Suprapubic skin (tissue), 4 donors: ENCODE measurements at places on chromosomes 5 and 9.

DNA sequence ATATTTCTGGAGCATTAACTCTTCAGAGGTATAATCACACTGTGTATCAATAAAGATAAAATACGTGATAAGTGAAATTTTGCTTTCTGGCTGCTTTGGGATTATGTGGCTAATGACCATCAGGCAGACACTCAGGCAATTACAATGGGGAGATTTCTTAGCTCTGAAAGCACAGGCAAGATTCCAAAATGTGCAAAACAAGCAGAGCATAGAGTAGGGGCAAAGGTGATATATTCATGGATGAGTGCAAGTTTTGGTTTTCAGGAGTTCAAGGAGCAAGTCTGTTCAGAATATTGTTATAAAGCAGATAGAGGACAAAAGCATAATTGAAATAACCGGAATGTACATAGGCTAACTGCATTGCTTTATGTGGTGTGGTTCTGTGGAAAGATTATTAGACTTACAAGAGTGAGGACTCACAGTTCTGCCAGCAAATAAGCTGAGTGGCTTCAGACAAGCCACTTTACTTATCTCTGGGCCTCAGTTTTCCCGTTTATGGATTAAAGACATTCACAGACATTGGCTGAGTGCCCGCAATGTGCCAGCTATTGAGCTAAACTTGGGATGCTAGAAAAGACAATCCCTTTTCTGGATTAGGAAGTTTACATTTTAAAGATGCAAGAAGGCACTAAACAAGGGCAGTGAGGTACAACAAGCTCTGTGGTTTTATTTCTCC lies 945.6 kb upstream of the ARRDC3 start:
- no peak for DNase-seq

DNA sequence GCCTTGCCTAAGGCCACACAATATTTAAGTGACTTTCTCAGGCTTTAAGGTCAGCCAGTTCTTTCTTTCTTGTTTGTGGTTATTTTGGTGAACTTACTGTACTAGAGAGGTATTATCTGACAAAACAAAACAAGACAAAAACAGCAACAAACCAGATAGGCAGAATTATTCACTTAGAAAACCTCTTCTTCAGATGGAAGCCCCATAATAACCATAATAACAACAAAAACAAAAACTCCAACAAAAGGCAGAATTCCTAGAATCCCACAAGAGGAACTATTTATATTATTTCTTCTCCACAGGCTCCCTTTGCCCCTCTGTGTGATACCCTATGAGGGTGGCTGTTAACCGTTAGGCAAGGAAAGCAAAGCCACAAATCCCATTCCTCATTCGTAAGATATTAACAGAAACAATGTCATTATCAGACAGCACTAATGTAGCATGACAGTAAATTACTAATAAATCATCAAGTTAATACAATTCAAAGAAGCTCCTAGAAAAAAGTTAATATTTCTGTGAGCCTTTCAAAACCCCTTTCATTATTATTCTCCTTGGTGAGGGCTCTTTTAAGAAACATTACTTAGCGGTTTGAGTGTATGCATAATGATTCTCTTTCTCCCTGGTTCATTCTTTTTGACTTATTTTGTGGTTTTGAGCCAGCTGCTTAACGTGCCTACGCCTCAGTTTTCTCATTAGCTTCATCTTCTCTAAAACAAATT lies 274.9 kb downstream of the EFNA5 start:
- no peak for DNase-seq

- DNase-seq: no peak
Observed at GRCh38 chr5:50827516-50828247, 161.2 kb downstream of the PARP8 start.

GRCh38 chr5:72480841-72481240 lies 26.4 kb downstream of the ZNF366 start:
- no peak for DNase-seq

DNA sequence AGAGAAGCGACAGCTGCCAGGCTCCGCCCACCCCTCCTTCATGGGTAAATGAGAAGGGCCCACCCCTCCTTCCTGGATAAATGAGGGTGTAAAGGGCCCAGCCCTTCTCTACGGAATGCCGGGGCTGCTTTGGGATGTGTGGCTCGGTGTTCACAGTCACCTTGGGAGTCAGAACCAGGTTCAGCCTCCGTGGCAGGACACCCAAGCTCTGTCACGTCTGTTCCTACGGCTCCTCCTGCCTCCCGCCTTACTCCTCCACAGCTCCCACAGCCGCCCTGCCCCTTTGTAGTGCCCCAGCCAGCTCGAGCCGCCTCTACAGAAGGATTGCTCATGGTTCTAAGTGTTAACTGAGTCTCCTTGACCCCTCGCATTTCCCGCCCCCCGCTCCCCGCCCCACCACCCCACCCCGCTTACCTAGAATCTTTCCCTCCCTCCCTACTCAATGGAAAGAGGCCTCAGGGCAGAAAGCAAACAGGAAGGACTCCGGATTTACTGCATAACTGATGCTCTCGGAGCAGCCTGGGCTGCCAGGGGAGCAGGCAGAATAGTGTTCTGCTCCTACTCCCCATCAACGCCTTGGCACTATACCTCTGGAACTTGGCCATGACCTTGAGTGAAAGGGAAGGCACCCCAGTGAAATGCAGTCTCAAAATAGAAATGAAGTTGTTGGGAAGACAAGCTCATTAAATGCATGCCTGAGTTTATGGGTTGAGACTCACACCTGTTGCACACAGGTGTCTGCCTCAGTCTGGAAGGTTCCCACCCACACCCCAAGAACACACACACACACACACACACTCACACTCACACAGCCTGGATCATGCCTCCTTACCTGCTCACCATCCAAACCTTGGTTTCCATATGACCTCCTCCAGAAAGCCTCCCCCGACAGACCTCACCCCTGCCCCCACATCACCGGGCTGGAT lies 59.6 kb downstream of the NEURL1B start:
- no peak for DNase-seq

DNA sequence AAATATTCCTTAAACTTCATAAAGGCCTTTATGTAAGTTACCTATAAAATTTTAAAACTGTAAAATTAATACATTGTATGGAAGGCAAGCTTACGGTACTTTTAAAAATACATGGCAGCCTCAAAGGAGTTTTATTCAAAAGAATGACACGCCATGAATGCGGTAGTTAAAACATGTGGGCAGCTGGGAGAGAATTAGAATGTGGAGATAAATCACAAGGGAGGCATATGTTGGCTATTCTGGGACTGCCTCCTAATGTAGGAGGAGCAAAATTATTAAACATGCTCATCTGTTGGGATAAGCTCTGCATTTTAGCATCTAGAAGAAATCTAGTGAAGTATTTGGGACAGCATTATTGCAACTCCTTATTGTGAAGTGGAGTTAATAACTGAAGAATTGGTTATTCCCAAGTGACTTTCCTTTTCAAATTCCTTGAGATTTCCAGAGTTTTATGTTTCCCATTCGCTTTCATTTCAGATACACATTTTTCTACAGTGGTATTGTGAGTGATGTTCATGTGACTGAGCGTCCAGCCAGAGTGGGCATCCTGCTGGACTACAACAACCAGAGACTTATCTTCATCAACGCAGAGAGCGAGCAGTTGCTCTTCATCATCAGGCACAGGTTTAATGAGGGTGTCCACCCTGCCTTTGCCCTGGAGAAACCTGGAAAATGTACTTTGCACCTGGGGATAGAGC lies 109.4 kb downstream of the CMYA5 start:
- DNase-seq: no peak

DNA sequence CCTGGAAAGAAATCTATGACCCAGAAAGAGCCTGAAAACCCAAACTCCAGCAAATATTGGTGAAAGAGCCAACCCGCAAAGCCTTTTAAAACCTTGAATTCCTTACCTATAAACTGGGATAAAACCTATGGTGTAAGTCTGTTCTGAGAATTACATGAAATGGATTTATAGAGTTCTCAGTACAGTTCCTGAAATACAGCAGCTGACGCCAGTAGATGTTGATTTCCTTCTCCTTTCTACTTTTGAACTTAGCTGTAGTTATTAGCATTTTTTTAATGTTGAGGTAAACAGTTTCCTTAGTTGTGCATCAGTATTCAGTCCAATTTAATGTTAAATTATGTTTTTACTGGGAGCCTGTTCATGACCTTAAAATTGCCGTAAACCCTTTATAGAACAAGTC lies 3.7 kb downstream of the SPIN1 start:
- no peak for DNase-seq

DNA sequence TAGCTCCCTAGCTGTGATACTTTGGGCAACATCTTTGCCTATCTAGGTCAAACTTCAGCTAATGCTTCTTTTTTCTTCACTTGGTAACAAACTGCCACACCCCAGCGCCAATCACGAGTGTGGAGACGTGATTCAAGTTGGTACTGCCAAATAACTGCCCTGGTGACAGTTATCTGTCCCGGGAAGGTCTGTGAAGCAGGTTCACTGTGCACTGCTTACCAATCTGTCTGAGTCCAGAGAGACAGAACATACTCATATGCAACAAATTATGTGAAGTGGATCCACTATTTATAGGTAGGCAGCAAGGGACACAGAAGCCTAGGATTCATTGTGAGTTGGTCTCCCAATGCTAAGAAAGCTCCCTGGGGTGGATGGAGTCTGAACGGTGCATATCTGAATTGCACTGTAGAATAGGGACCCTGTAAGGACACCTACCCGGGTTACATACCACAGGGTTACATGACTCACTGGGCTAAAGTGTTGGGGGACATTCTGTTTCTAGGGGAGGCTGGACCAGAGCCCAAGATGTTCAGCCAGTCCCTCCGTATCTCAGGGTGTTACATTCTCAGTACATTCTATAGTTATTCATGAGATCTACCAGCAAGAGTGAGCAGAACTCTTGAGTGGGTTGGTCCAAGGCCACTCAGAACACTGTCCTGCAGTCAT lies 95.4 kb upstream of the STC2 start:
- DNase-seq: no peak

DNA sequence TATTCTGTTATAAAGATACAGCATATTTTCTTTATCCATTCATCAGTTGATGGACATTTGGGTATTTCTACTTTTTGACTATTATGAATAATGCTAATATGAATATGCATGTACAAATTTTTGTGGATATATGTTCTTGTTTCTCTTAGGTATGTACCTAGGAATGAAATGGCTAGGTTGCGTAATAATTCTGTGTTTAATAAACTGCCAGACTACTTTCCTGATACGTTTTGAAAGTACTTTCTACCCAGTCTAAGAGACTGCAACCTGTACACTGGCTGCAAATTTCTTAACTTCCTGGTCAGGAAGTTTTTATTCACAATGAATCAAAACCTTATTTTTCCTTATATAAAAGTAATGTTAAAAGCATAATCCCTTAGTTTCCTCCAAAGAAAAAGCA lies 93.9 kb upstream of the STARD4 start:
- no peak for DNase-seq

- no peak for DNase-seq
Observed at GRCh38 chr9:121889990-121890563, 203.0 kb downstream of the TTLL11 start.

DNA sequence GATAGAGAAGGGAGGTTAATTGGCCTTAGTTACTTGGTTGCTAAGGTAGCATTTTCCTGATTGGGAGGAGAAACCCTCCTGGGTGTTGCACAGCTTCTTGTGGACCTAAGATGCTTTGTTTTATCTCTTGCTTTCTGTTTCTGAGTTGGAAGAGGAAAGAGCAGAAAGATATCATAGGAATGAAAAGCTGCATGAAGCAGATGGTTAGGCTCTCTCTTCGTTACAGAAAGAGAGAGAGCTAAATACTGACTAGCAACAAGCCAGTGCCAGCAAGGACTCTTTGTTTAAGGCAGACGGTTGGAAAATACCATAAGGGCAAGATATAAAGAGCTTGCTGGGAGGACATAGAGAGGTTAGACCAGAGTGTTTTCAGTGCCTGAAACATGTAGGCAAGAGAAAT lies 103.1 kb downstream of the ATG10 start:
- DNase-seq: no peak

DNA sequence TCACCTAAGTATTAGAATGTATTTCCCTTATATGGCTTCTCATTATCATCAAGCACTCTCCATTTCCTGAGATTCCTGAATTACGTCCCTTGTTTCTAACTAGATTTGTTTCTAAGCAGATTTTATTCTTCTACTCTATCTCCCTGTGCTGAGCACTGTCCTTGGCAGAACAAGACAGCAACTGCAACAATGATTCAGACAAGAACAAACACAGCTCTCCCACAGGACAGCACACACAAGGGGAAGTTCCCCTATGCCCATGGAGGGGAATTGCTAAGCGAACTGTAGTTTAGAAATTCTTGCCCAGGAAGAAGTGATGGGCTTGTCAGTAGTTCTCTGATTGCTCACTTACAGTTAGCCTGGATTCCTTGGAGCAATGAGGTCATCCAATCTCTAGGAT lies 759.9 kb downstream of the DTWD2 start:
- DNase-seq: no peak

DNA sequence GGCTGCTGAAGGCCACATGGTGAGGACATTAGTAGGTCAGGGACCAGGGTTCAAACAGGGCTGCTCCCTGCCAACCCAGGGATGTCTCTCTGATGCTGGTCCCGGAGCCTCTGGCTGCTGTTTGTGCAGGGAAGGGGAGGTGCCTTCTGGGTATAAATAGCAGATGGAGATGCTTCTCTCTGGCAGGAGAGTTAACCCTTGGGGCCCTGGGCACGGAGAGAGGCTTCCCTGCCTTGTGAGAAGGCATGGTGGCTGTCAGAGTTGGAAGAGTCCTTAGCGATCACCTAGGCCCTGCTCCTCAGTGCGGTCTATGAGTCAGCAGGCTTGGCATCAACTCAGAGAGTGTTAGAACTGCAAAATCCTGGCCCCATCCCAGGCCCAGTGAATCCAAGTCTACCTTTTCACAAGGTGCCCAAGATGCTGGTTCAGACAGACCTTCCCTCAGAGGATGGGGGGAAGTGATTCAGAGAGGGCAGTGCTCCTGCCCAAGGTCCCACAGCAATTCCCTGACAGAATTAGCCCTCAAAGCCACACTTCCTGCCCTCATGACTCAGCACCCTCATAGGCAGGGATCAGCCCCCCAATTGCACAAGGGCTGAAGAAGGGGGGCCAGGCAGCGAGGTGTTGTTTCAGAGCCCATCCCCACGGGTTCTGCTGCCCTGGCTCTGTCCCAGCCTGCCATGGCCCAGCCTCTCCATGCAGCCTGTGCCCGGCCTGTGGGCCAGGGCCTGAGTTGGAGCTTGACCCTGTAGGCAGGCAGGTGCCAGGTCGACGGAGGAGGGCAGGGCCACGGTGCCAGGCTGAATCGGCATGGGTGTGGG lies 25.6 kb downstream of the CAMK2A start:
- no peak for DNase-seq
